ENCODE measurements at places on chromosomes 12 and 14.

DNA sequence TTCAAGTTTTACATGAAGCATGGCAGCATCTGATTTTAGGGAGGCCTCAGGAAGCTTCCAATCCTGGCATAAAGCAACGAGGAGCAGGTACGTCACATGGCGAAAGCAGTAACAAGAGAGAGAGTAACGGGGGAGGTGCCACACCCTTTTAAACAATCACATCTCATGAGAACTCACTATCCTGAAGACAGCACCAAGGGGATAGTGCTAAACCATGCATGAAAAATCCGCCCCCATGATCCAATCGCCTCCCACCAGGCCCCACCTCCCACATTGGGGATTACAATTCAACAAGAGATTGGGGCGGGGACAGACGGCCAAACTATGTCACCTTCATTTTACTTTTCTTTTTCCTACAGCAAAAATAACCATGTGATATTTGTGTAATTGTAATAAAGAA, 7.2 kb upstream of the MAP3K9 start:
- no peak for DNase-seq

GRCh38 chr12:8914716-8915526, 612 bp downstream of the PHC1 start:
- DNase-seq, result peak; percentile 58

DNA sequence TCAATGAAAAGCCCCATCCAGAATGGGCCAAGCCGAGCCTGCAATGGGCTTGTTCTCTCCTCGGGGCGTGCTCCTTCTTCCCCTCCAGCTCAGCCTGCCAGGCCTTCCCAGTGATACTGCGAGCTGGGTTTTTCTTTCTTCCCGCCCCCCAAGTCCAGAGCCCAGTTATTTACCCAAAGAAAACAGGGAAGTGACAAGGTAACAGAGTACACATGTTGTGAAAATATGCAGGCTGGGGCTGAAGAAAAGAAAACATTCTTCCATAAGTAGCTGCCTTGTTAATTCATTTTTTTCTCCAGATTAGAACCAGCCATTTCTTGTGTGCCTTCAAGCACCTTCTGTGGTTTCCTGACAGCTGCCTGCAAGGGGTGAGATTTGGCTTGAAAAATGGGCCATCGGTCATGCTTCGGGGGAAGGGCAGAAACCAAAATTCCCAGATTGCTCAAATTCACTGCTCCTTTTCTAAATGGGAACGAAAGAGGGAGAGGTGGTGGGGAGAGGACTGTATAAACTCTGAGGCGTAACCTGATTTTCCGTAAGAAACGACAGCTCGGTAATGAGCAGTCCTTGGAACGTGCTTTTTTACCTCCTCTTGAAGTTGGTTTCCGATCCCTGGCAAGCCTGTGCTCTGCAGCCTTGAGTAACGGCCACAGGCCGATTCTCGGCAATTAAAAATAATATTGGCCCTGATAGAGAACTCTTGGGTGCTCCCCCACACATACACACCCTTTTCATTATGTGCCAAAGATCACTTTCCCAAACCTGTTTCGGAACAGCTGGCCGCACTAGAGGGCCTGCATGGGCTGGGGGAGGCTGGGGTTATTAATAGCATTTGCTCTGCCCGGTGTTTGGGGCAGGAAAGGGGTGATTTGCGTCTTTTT, 229.4 kb downstream of the ZFP36L1 start:
- no peak for DNase-seq

DNA sequence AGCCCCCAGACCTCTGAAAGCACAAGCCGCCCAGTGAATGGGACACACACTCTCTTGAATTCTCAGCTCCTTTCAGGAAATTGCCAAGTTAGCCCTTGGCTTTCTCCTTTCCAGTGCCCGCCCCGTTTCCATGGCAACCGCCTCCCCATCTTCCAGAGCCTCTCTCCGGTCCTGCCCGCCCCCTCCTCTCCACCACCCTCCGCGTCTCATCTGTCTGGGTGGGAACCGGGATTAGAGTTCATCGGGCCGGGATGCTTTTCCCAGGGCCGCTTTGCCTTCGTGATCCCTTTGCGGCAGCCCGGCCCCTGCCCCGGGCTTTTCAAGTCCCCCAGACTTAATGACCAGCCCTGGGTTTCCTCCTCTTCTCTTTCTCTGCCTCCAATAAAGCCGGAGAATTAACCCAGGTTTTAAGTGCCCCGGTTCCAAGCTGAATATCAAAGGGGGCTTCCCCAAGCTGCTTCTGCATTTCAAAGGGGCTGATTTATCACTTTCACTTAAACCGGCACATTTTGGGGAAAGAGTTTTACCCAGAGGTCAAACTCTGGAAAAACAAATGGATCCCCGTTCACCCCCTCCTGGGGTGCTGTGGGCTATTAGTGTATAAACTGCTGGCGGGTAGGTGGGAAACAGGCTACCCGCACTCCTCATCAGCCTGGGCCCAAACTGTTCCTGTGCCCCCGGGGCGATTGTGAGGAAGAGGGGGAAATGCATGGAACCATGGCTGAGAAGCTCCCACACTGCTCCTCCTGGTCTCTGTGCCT, 101.7 kb downstream of the ZFP36L1 start:
- DNase-seq, result no peak

DNA sequence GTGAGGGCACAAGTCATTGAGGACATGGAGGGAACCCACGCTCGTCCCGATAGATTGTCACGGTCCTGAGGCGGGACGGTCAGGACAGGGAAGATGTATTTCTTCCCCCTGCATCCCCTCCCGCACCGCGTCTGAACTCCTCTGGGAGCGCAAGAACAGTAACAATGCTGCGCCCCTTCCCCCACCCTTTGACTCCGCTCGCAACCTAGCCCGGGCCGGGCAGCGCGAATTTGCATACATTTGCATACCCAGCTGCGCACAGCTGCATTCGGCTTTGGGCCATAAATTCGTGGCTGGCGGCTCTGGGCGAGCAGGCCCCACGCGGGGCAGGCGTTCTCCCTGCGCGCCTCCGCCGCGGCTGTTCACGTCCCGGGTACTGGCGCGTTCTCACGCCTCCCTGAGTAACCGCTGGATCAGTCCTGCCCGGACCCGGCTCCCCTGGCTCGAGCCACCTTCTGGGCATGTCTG, 29.0 kb upstream of the SMUG1 start:
- DNase-seq, result no peak

GRCh38 chr14:65356327-65356836, 56.1 kb upstream of the FUT8 start:
- DNase-seq, result no peak

GRCh38 chr14:96920023-96920422, 122.8 kb downstream of the VRK1 start:
- DNase-seq, result no peak

- DNase-seq, result no peak
Measured at GRCh38 chr12:53330671-53331070, 5.5 kb downstream of the SP7 start.

- DNase-seq, result no peak
Measured at GRCh38 chr14:68627050-68627867, 165.6 kb downstream of the ZFP36L1 start.

GRCh38 chr14:94355191-94355794, 32.2 kb upstream of the SERPINA6 start:
- no peak for DNase-seq

DNA sequence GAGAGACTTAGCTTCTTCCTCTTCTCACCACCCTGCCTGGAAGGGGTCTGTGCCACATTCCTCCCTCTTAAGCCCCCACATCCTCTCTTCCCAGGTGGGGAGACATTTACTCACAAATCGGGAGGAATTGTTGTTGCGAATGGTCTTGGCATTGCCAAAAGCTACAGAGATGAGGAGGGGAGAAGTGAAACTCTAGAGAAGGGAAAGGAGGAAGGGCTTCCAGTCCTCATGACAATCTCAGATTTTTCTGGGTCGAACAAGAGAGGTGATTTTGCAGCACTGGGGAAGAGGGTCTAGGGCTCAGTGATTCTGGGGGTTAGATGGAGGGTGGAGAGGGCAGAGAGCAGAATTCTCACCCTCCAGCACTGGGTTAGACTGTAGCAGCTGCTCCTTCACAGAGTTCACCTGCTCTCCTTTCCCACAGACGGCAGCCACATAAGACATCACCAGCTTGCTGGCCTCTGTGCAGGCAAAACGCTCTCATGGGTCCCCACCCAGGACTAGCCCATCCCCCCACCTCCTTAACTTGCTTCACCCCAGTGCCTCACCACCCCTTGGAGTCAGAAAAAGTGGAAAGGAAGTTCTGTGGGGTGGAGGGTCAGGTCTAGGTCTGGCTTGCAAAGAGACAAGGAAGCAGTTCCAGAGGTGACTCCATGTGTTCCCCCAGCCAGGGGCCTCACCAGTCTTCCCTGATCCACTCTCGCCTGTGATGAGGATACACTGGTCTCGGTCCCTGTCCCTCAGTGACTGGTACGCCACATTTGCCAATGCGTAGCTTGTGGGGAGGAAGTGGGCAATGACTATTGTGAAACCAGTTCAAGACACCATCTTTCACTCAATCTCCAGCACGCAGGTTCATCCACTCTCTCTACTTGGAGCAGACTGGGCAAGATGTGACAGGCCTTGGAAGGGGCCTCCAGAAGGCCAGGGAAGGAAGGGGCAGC, 2.7 kb downstream of the MYO1A start:
- DNase-seq, result peak; percentile 40

GRCh38 chr14:101475456-101476257, 85.6 kb upstream of the DIO3 start:
- no peak for DNase-seq

GRCh38 chr12:113638460-113638775, 166.7 kb upstream of the LHX5 start:
- no peak for DNase-seq

DNA sequence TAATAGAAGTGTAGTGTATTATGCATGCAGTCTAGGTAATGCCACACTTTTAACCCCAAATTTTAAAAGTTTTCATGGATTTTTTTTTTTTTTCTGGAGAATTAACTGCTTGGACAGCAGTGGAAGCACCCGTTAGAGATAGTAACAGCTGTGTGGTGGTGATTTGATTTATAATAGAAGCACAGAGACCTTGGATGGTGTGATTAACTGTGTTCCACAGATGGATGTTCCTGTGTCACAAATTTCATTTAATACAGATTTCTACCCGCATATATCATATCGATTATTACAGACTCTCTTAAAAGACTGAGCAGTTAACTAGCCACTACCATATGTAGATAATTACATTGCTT, 47.0 kb downstream of the IFT81 start:
- no peak for DNase-seq

DNA sequence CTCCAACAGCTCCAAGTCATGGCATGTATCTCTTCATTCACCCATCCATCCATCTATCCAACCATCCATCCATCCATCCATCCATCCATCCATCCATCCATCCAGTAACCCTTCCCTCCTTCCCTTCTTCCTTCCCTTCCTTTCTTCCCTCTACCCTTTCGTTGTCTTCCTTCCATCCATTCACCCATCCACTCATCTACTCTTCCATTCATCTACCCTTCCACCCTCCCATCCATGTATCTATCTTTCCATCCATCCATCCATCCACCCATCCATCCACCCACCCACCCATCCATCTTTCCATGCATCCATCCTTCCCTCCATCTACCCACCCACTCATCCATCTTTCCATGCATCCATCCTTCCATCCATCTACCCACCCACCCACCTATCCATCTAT, 53.2 kb upstream of the FBXO21 start:
- no peak for DNase-seq

- DNase-seq, result no peak
Measured at GRCh38 chr12:56775638-56776037, 12.5 kb downstream of the HSD17B6 start.

GRCh38 chr12:47328831-47329545, 249.2 kb upstream of the AMIGO2 start:
- DNase-seq, result no peak

- DNase-seq, result no peak
Measured at GRCh38 chr12:64087761-64088160, 134.3 kb downstream of the KICS2 start.

GRCh38 chr14:60344751-60345150, 95.7 kb downstream of the PPM1A start:
- no peak for DNase-seq

- DNase-seq, result no peak
Measured at GRCh38 chr12:19544353-19544752, 105.1 kb downstream of the AEBP2 start.

- no peak for DNase-seq
Measured at GRCh38 chr12:263574-263973, 938 bp upstream of the SLC6A13 start.

GRCh38 chr12:52264435-52264825, 10.0 kb upstream of the KRT86 start:
- no peak for DNase-seq

- DNase-seq, result no peak
Measured at GRCh38 chr12:113660936-113661335, 189.3 kb upstream of the LHX5 start.

- no peak for DNase-seq
Measured at GRCh38 chr14:55075628-55076175, 24.3 kb downstream of the MAPK1IP1L start.

DNA sequence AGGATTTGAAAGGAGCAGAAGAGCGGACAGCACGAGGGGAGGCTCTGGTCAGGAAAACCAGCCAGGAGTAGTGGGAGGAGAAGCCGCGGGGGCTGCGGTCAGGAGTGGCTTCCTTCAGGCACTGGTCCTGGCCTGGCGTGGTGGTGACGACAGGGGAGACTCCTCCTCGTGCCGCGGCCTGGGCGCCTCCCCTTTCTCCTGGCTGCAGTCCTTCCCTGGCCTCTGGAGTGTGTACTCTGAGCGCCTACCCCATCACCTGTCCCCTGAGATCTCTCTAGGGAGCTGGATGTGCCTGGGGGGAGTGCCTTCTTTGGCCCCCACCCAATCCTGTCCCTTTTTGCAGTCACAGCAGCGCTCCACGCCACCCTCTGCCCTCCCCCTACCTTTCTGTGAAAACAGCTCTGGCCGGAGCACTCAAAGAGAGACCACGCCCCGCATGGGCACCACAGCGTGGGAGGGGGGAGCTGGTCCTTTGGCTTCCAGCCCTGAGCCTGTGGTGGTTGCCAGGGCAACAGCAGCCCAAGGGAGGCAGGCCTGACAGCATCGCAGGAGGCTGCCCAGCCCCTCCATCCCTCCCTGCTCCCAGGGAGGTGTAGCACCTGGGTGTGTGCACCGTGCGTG, 125.9 kb downstream of the CALM1 start:
- DNase-seq, result no peak

DNA sequence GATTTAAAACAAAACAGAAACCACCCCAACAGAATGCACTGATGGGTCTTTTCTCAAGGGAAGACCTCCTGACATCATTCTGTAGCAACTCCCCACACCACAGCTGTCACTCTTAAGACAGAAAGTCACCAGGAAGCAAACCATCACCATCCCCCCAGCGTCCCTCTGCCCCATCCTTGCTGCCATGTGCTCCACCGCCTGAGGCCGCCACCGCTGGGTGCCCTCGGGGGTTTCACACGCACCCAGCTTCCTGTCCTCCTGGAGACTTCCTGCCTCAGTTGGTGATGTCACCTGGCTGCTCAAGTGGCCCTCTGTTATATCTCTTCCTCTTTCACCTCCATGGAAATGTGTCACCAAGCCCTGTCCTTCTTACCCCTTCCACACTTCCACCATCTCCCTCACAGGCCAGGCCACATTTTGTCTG, 71.4 kb upstream of the GPR68 start:
- DNase-seq, result peak; percentile 84

GRCh38 chr14:73717711-73718417, 3.7 kb upstream of the PNMA1 start:
- DNase-seq, result no peak

Measured in effector memory CD8-positive, alpha-beta T cell (primary cell).